ENCODE measurements at places on chromosomes 1 and 21. TPM values are rescaled to one million over a fixed set of nuclear protein-coding genes. Genes with fewer than 3 reads are reported as not detected.

- H3K36me3 ChIP-seq: no peaks in the 10 kb centered on the region
- H3K27ac ChIP-seq: peak overlapping the region; percentile 66
- H3K4me3 ChIP-seq: peak overlapping the region; percentile 9
- peak; percentile 9 for DNase-seq
- H3K4me1 ChIP-seq: peaks cover 16% of the 10 kb centered on the region
Measured at GRCh38 chr1:9882296-9882944, 27.6 kb downstream of the CTNNBIP1 start.

DNA sequence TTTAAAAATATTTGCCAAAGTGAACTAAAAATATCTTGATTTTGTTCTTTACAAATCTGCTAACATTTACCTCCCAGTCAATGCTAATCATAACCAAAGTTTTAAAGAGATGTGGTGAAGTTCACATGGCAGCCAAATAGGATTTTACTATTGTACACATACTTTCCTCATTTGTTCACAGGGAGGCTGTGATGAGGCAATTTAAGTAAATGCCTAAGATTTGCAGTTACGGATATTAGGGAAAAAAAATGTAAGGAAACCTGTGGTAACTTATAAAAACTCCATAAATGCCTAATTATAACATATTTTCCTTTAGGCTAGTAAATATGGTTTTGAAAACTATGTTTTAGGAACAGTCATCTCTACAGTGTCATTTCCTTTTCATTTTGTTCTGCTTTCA lies 32.4 kb downstream of the RGS5 start:
- peaks cover under 1% of the 10 kb centered on the region for H3K36me3 ChIP-seq
- H3K27me3 ChIP-seq: peaks cover 13% of the 10 kb centered on the region
- H3K27ac ChIP-seq: no peak overlapping the region
- no peak overlapping the region for H3K4me3 ChIP-seq
- DNase-seq: no peak

GRCh38 chr1:226542623-226543103 lies 5.9 kb upstream of the STUM start:
- no peak for DNase-seq
- H3K4me1 ChIP-seq: no peaks in the 10 kb centered on the region
- no peak overlapping the region for H3K4me3 ChIP-seq
- H3K27ac ChIP-seq: no peak overlapping the region
- H3K27me3 ChIP-seq: peaks cover 14% of the 10 kb centered on the region
- H3K36me3 ChIP-seq: no peaks in the 10 kb centered on the region

DNA sequence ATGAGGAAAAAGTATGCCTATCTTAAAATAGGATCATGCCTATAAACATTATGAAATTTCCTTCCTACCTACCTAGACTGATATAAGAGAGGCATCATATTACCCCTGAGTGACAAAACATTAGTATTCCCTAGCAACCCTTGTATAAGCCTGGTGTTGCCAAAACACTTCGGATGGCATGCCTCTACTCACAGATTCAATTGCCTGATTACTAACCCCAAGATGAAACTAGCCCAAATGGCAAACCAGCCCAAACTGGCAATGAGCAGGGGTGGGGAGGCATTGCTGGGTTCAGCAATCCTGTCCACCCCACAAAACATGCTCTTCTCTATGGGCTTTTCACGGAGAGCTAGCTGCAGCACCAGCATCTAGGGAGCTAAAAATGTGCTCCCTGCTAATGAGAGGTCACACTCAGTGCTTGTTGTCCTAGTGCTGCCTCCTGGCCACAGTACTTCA lies 13.9 kb downstream of the PALMD start:
- no peaks in the 10 kb centered on the region for H3K36me3 ChIP-seq

GRCh38 chr1:162605225-162605927 lies 26.9 kb upstream of the DDR2 start:
- H3K4me3 ChIP-seq: no peak overlapping the region
- peaks cover 33% of the 10 kb centered on the region for H3K36me3 ChIP-seq
- DNase-seq: no peak
- no peaks in the 10 kb centered on the region for H3K4me1 ChIP-seq
- H3K27me3 ChIP-seq: no peaks in the 10 kb centered on the region
- no peak overlapping the region for H3K27ac ChIP-seq

- H3K4me3 ChIP-seq: peak within 1 kb of the TSS; percentile 71
- H3K27ac ChIP-seq: peak within 1 kb of the TSS; percentile 21
- H3K4me1 ChIP-seq: peaks cover 8% of the 10 kb centered on the region
Measured at GRCh38 chr1:46394108-46394871, at the start of gene FAAH. Gene FAAH, plus strand, starts transcription at chr1:46394317. Its CDS starts 32 bp downstream, at chr1:46394349.

GRCh38 chr1:231757759-231758158 lies 131.2 kb downstream of the DISC1 start:
- no peak overlapping the region for H3K4me3 ChIP-seq
- H3K27me3 ChIP-seq: no peaks in the 10 kb centered on the region
- H3K4me1 ChIP-seq: no peaks in the 10 kb centered on the region
- H3K36me3 ChIP-seq: peaks cover 16% of the 10 kb centered on the region
- no peak overlapping the region for H3K27ac ChIP-seq

DNA sequence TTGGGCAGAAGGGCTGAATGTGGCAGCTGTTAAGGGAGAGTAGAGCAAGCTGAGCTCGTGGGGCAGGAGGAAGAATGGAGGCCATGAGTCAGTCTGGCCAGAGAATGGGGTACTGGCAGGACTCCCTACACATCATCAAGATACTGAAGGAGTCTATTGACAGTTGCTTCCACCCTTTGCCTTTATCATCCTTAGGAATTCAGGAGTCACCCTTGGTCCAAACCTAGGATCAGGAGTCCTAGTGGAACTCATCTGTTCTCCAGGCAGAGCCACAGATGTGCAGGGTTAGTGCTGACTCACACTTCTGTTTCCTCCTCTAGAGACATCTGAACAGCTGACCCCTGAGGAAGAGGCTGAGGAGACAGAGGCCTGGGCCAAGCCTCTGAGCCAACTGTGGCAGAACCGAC lies 18.7 kb upstream of the ST3GAL3 start:
- H3K27ac ChIP-seq: no peak overlapping the region
- H3K36me3 ChIP-seq: peaks cover 24% of the 10 kb centered on the region
- no peak for DNase-seq
- H3K27me3 ChIP-seq: no peaks in the 10 kb centered on the region
- no peaks in the 10 kb centered on the region for H3K4me1 ChIP-seq

OVAAL gene
- total RNA-seq: not detected

HLX gene
- not detected for total RNA-seq

TMEM63A gene
- total RNA-seq: 29.5 TPM

PGBD5 gene
- total RNA-seq: not detected

KRTAP21-2 gene
- not detected for total RNA-seq

OR2L8 gene
- not detected for total RNA-seq

Measured in activated naive CD8-positive, alpha-beta T cell treated with anti-CD3 and anti-CD28 coated beads for 36 hours (primary cell).